ENCODE measurements at places on chromosomes 1 and 21. TPM values are rescaled to one million over a fixed set of nuclear protein-coding genes. Genes with fewer than 3 reads are reported as not detected.

Gene PCSK9
- 3.4 TPM for total RNA-seq

Gene A3GALT2
- not detected for total RNA-seq

Gene AMY1C
- not detected for total RNA-seq

Gene DIO1
- total RNA-seq: not detected

Gene SMCP
- not detected for total RNA-seq

Gene LCE1B
- total RNA-seq: not detected

Gene SPAG17
- total RNA-seq: not detected

Gene SIPA1L2
- 8.3 TPM for total RNA-seq

Gene PEX10
- total RNA-seq: 23.5 TPM

Measured in A549 treated with CORT108297 at 1 μM for 4 hours (cell line).